ENCODE measurements at places on chromosomes 3 and 15.
A peak's percentile ranks its signal among the peaks of the same experiment; 100 is the strongest.

DNA sequence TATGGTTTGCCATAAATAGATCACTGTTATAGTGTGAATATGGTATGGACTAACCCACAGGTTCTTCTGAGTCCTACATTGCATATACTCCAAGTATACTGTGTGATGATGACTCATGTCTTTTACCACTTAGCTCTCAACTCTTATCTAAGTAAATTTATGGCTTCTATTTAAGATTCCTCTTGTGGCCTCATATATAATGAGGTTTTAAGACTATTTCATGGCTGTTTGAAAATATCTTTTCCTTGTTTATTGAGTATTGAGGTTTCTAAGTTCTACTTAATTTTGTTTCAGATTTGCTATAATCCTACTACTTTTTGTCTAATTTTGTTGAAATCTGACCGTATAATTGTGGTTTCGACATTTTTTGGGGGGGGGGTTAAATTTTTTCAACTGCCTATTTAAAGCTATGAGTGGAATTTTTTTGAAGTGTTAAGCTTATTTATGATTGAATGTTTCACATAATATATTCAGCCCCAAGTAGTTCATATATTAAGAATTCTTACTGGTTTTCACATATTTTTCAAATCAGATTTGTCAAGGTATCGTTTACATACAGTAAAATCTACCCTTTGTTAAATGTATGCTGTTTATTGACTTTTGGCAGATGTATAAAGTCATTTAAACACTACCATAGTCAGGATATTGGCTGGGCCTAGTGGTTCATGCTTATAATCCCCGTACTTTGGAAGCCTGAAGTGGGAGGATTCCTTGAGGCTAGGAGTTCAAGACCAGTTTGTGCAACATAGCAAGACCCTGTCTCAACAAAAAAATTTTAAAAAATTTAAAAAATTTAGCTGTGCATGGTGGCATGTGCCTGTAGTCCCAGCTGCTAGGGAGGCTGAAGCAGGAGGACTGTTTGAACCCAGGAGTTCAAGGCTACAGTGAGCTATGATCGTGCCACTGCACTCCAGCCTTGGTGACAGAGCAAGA is 11.7 kb downstream of the SLC25A36 start:
- DNase-seq, result no peak

DNA sequence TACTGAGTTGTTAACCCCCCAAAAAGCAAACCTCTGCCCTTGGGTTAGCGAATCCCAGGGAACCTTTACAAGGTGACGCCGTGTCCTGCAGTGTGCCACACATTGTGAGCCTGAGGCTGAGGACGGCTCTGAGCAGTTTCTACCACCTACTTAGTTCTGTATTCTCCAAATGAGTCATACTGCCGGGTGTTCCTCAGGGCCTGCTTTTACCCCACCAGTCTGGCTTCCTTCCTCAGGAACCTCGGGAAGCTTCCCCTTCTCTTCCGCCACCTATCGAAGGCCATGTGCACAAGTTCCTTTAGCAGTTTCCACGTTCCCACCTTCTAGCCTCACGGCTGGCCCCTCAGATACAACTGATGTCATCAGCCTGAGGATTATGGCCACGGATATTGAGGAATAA is 384.0 kb upstream of the TPM1 start:
- no peak for DNase-seq

GRCh38 chr3:58200846-58201355 is 9.9 kb downstream of the DNASE1L3 start:
- DNase-seq, result no peak

DNA sequence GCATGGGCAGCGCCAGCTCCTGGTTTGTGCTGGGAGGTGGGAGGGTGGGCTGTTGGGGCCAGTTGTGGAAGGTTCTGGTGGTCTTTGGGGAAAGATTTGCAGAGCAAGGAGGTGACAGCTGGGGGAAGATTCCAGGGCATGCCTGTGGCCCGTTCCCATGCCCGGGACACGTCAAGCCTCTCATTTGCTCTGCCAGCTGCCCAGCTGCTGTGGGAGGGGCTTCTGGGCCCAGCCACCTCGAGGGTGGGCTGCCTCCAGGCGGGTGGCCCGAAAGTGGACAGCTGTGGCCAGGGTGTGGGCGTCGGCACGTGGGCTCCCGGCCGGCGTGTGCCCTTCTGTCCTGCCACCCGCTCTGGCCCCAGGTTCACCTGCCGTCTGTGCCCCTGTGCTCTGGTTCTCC is 17.2 kb downstream of the PLXNA1 start:
- no peak for DNase-seq

DNA sequence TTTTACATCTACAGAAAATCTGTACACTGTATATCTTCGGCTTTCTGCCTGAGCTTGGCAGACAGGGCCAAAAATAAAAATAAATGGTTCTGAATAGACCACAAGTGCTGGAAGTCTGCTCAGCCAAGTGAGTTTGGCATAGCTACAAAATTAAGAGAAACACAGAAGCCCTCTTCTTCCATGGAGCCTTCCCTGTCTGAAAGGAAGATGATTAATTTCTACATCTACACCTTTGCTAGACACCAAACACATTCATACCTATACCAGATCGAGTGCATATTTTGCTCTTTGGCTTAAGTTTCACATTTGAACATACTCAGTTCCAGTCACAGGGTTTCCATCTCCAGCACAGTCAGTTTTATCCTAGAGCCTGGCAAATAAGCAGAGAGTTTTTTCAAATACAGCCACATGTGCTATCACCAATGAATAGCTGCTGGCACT is 224.6 kb downstream of the GREM1 start:
- DNase-seq, result no peak

DNA sequence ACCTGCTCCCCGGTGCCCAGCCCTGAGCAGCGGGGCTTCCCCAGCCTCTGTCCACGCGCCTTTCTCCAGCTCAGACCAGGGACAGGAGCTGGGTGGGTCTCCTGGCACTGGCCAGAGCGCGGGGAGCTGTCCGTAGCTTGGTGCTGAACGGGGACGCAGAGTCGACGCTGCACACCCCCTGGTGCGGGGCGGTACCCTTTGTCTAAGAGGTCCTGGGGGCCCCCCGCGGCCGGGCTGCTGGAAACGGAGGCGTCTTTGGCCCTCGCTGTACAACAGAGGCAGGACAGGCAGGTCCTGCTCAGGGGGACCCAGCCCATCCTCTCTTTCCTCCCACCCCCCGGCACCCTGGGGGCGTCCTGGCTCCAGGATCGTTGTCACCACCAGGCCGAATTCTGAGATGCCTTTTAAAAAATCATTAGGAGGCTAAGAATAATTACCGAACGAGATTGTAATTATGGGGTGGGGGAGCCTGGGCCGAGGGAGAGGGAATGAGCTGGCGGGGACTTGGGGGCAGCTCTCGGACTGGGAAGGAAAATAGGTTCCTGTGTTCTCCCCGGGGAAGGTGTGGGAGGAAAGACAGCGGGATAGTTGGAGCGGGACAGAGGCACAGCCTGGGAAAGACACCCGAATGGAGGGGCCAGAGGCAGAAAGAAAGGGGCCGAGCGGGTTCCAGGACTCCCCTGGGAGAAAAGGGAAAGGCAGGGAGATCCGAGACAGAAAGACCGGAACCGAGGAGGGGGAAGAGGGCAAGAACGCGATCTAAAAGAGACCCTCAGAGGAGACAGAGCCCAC is 4.1 kb upstream of the SKOR1 start:
- no peak for DNase-seq

DNA sequence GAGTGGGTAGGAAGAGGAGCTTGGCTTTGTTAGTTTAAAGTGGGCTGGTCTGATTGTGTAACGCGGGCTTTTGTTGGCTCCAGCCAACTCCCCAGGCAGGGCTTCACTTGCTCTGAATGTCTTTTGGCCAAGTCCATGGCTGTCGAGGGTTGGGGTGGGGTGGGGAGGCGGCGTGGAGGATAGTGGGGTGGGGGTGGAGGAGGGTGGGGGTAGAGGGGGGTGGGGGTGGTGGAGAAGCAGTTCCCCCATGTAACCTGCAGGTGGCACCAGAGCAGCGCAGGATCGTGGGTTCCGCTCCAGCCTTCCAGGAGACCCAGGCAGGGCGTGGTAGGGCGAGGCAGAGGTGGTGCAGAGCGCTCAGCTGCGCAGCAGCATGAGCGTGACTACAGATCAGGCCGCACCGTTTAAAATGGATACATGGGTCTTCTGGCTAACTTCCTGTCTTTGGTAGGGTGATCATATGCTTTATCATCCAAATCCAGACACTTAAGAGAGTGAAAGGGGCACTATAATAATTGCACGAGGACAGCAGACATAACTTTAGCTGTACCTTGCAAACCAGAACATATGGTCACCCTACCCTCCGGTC is 28.3 kb downstream of the GOLGA6A start:
- peak; percentile 19 for DNase-seq

GRCh38 chr3:53597136-53597915 is 102.9 kb downstream of the CACNA1D start:
- DNase-seq, result no peak

DNA sequence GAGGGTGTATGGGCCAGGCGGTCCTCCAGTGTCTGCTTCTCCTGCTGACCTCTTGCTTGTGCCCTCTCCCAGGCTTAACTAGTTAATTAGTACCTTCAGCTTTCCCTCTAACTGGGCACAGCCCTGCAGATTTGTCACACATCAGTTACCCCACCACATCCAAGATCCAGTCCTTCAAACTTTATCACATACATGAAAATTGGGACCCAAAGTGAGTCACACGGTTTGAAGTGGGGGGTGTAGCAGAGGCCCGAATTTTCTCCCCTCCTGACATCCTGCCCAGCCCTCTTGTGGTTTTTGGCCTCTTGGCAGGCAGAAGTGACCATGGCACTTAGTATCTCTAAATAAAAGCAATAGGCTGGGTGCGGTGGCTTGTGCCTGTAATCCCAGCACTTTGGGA is 3.9 kb downstream of the MAPKAPK3 start:
- no peak for DNase-seq
